ENCODE measurements at places on chromosomes 4 and X. TPM values are rescaled to one million over a fixed set of nuclear protein-coding genes. Genes with fewer than 3 reads are reported as not detected.

Gene TSPAN6
- 52.2 TPM for total RNA-seq

DNA sequence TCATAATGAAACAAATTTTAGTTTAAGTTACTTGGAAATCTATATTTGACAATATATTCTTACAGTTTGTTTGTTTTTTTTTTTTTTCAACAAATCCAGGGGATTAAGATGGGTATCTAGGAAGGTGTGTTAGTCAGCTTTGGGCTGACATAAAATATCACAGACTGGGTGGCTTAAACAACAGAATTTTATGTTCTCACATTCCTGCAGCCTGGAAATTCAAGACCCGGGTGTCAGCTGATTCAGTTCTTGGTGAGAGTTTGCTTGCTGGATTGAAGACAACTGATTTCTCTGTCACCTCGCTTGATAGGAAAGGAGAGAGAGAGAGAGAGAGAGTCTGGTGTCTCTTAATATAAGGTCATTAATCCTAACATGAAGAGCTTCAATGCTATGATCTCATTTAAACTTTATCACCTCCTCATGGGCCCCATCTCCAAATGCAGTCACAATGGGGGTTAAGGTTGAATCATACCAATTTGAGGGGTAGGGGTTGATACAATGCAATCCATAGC lies 465.2 kb downstream of the CENPC start:
- DNase-seq, result no peak

DNA sequence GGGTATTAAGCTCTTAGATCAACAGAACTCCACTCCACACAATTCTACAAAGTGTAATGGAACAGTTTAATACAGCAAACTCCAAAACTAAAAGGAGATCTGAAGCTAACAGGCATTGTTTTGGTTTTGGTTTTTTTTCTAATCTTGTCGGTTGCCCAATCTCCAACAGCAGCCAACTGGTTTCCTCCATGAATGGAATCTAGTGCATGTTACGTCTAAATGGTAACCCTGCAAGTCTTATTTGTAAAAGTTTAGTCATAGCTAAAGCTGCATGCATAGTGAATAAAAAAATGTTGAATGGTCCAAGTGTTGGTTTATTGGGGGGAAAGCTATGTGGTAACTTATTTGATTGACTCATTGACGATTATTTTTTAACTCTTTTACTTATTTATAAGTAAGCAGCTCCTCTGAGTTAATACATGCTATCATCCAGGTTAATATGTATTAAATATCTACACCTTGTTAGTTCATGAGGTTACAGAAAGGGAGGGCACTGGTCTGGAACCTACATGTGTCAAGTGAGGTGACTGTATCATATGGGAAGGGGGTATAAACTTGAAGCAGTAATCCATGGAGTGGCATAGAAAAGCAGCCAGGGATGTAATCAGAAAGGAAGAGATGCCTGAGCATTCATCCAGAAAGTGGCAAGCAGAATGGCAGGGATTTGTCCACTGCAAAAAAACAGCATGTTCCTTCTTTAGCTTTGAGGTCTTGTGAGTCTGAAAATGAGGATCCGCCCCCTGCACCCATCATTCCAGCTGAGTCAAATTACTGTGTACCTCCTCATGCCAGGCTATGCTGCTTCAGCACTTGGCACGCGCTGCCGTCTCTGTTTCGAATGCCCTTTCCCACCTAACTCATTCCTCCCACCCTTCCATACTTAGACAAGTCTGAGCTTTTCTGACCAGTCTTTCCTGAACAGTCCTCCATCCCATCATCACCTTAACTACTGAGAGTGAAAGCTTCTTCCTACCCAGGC lies 81.7 kb downstream of the PDGFC start:
- DNase-seq, result no peak

- no peak for DNase-seq
Observed at GRCh38 chrX:70331161-70331560, 41.3 kb downstream of the KIF4A start.

DNA sequence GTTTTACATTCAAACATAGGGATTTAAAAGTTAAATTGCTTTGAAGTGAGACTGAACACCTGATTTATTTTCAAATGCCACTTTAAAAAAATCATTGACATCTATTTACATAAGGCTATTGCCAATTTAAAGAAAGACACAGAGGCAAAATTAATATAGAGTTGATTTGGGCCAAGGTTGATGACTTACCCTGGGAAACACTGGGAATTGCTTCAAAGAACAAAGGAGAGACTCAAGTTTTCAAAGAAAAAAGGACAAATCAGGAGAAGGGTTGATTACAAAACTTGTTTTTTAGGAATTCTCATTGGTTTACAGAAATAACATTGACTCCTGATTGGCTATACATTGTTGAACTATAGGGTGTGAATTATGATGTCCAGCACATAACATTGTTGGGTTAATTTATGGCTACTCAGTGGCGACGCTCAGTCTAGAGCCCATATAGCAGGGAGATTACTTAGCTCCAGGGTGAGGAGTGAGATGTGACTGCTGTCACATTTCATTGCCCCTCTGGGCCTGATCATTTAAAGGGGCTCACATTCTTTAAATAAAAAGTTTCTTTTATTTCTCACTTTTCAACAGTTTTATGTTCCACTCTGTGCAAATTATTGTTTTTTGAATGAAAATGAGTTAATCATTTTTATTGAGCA lies 184.6 kb downstream of the SPATA18 start:
- no peak for DNase-seq
